ENCODE measurements at places on chromosomes 6 and 20.

- no peak for DNase-seq
Observed at GRCh38 chr20:37574199-37574890, 46.7 kb upstream of the BLCAP start.

- DNase-seq, result no peak
Observed at GRCh38 chr6:65707126-65707826, at the start of gene EYS. EYS (minus strand) TSS chr6:65707226; CDS start chr6:65495410, 211,816 bp downstream.

GRCh38 chr6:43944908-43945767 is 175.1 kb downstream of the VEGFA start:
- DNase-seq, result no peak

DNA sequence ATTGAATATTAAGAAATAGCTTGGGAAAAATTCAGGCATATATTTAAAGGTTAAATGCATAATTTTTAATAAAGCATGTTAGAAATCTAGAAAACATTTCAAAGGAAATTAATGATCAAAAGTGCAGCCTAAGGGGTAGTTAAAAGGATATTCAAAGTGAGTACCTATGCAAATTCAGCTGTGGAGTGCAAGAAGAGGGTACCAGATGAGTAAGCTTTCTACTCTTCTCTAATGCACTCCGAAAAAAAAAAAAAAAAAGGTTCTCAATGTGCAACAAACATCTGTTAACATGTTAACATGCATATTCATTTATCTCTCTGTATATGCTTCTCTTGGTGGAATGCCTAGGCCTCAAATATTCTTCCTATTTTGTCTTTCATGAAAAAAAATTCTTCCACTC is 32.0 kb upstream of the KATNA1 start:
- no peak for DNase-seq

GRCh38 chr20:16004108-16004854 is 569.0 kb downstream of the KIF16B start:
- DNase-seq, result no peak

DNA sequence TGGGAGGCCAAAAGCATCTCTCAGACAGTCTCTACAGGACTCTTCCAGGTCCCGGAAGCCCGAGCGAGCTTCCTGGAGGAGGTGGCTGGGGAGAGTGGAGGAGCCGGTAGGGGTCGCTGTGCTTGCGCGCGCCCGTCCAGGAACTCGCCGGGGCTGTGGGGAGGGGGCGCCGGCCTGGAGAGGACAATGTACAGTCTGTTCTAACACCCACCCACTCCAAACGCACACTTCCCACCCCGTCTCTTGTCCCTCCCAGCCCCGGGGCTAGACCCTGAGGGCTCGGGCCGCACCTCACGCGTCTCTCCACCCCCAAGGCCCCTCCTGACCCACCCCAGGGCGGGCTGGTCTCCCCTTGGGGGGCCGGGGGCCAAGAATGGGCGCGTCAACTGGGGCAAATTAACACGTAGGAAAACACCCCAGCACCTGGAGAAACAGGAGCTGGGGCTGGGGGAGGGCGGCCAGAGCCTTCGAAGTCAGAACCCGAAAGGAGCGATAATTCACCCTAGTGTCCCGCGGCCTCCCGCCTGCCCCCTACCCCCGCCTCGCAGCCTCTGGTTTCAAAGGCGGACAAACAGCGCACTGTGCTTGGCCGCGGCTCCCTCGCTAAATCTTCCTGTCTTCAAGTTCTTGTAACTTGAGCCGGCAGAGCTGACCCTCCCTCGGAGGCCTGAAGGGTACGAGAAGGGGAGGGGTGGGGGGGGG is 103.2 kb upstream of the FOXP4 start:
- DNase-seq, result no peak

DNA sequence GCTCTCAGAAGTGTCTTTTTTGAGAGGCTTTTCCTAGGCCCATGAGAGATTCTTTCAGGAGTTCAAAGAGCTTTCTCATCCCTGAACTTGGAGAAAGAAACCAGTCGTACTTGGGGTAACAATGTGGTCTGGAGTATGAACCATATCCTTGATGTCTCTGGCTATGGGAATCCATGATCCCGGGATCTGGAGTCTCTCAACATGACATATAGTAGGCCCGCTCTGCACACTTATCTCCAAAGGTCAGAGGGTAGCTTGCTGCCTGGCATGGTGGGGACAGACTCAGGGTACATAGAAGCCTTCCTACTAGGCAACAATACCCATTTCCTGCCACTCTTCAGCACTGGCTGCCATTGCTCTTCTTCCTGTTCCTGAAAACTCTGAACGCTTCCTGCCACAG is 42.2 kb upstream of the NFATC2 start:
- DNase-seq, result no peak
